ENCODE measurements at places on chromosomes 11 and 22.

DNA sequence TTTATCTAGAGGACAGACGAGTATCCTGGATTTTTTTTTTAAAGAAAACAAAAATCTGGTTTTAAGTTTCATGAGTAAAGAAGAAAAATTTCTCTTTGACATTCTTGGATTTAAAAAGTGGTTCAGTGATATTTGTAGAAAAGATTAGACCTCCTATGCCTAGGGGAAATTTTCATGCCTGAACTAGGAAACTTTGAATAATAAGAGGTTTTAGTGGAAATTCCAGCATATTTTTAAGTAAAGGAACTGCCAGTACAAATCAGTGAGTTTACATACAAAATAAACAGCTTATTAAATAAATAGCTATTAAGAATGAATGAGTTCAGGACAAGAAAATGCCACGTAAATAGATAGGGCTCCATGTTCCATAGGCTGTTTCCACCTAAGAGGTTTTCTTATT is 17.5 kb downstream of the JAM3 start:
- no peak for DNase-seq

DNA sequence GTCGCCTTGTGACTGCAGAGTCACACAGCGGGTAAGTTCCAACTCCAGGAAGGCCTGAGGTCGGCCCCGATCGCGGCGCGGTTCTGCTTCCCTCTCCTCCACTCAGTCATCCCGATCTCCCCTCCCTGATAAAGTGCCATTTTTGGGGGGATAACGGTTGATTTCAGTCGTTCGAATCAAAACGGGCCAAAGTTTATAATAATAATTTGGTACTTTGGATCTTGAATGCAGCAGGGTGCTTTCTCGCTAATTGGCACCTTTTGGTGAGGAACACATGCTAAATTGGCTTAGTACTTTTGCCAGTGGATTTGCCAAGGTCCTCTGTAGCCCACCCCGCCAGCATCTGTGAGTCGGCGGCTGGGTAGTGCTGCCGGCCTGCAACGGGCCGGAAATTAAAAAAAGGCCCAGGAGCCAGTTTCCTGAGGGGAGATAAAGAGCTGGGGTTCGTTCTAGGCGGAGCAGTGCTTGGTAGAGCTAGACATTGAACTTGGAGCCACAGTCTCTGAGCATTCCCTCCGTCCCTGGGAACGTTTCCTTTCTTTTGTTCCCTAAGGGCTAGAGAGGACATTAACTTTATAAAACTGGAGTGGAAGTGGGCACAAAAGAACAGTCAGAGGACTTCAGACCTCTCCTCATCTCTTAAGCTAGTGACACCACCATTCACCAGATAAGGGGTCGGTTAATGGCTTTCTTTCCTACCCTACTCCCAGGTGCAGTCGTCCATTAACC is 997 bp downstream of the UBE2L3 start:
- DNase-seq: no peak

- no peak for DNase-seq
Measured at GRCh38 chr11:1705126-1706052, 8.4 kb downstream of the KRTAP5-6 start.

GRCh38 chr11:28738549-28738948 is 630.4 kb downstream of the METTL15 start:
- no peak for DNase-seq

DNA sequence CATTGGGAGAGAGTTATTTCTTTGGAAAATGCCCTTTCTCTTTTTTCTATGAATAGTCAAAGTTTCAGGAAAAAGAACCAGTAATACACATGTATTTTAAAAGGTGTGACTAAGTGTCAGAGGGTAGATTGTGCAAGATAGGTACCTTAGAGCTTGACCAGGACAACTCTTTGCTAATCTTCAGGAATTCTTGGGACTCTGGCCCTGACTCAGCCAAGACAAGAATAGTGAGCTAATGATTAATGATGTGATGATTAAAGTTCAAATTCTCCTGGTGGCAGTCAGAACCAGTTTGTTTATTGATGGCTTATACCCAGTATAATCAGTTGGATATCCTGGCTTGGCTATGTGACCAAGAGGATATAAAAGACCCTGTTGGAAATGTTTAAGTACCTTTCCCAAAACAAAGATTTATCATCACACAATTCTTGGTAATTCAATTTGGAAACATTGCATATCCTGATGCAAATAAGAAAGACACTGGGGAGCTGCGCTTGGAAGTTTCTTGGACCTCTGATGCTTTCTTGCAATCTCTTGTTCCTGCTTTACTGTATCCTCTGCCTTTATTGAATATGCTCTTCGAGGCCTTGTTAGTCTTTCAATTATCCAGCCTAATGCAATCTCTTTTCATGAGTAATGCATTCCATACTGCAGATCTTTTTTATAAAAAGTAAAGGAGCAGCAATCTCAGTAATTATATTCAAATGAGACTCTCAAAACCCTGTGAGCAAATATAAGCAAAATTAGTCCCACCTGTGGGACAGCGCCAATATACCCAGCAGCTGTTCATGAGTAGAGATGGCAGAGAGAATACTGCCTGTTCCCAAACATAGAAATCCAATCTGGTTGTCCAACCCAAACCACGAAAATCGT is 48.0 kb upstream of the CEP126 start:
- no peak for DNase-seq

DNA sequence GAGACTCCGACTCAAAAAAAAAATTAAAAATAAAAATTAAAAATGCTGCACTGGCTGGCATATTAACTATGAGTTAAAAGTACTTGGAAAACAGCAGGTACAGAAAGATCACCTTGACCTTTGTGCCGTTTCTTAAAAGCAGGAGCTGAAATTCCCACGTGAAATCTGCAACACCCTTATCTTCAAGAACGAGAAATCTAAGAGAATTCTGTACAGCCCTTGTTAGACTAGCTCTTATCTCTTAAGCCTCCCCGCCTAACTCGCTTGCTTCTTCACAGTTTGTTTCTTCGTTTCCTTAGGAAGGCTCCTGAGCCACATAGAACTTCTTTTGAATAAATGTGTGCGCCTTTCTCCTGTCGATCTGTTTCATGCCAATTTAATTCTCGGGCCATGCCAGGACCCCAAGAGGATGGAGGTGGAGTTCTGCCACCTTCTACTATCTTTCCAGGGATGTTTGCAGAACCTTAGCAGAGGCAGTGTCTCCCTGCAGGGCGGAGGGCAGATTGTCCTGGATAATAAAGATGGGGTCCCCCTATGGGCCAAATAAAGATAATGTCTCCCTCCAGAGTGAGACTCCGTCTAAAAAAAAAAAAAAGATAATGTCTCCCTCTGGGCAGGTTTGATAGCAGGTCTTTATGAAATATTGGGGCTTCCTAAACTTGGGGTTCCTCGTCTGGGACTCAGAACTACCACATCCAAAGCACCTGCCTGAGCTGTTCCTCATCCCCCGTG is 27.4 kb upstream of the SYT8 start:
- no peak for DNase-seq

GRCh38 chr11:125063429-125064043 is 431 bp downstream of the SLC37A2 start:
- no peak for DNase-seq

- DNase-seq: no peak
Measured at GRCh38 chr11:6365659-6366058, 24.6 kb upstream of the SMPD1 start.

DNA sequence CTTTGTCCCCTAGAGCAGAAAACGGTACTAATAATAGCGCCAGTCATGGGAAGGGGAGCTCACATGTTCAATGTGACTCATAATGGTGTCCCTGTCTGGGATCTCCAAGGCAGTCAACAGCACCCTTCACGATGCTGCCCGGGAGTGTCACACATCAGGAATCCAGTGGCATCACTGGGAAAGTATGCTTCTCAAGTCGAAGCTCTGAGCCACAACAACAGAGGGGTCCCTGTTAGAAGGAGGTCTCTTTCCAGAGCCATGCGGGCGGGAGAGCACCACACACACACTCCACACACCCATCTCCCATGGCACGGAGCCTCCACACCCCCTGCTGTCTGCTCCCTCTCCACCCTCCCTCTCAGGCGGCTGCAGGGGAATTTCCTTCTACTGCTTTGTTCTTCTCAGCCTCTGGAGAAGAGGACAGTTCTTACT is 119.7 kb downstream of the ETS1 start:
- no peak for DNase-seq

DNA sequence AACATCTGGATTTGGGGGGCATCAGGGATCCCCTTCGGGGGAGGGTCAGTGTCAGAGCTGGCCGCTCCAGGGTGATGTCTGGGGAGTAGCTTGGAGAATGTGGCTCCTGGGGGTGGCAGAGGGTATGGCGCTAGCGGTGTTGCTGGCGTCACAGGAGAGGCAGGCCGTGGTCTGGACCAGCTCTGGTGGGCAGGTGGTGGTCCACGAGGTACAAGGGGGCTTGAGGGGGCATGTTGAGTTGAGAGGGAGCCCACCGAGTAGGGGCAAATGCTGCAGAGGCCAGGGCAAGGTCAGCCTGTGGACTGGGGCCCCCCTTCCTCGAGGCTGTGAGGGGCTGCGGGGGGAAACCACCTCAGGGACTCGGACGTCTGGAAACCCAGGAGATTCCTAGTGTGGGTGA is 8.6 kb downstream of the GRAMD4 start:
- DNase-seq: no peak

DNA sequence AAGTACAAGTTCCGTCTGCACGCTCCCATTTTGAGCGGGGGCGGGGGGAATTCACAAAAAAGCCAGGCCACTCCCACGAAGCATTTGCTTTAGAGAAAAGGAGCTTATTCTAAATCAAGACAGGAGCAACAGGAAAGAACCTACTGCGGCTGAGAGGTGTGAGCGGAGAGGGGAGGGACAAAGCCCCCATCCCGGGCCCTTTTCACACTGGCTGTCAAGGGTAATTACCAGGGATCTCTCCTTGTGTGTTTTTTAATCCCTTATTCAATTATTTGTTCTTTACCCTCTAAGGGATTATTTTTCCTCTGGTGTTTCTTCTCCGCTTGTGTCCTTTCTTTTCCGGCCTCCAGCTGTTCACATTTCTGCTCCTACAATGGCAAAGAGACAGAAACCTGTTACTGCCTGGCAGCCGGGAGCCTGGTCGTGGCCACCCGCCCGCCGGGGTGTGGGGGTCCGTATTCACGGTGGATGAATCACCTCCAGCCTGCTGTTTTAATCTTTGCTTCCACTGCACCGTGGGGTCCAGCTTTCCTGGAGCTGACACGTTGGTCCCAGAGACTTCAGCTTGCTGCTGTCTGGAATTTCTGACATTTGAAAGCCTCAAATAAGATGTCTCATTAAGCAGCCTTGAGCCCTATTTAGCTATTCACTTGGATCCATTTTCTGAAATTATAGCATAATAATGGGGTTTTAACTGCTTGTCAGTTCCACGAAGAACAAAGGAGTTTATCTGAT is 61.4 kb upstream of the FADD start:
- no peak for DNase-seq

GRCh38 chr22:41598081-41598480 is 8.4 kb upstream of the PMM1 start:
- DNase-seq: no peak

DNA sequence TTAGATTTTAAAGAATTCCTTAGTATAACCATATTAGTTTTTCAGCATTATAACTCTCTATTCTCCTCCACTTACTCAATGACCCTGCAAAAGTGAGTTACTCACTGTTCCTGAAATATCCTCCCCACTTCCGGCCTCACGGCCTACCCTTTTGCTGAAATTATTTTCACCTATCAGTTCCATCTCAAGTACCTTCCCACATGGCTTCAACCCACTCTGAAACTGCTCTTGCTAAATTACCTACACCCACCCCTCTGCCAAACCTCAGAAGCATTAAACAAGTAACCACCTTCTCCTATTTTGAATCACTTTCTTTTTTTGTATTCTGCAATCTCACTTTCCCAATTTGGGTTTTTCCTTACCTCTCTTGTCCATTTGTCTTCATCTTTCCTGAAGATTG is 37.7 kb downstream of the OR5P2 start:
- DNase-seq: no peak

DNA sequence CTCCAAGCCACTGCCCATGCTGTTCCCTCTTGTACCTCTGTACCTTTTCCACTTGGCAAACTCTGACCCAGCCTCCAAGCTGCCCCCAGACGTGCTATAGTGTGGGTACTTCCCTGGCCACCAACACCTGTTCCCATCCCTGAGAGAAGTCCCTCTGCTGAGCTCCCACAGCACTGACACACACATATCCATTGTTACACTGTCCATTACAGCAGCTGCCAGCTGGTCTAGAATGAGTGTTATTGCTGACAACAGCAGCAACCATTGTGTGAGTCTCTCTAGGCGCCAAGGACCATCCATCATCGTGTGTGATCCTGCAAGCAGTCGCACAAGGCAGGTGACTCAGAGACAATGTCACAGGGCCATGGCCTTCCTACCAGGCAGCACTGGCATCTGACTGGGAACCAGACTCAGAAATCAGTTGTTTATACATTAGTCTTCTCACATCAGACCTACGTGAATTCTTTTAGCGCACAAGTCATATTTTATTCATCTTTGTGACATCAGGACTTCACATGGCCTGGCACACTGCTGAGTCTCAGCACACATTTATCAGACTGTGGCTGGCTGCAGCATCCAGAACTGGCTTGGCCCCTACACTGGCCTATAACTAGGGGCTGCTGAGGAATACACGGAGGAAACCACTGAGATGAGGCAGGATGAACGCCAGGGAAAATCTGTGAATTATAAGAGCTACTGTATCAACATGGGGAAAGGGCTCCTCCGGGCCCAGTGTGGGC is 56.4 kb downstream of the SGSM3 start:
- DNase-seq: no peak

DNA sequence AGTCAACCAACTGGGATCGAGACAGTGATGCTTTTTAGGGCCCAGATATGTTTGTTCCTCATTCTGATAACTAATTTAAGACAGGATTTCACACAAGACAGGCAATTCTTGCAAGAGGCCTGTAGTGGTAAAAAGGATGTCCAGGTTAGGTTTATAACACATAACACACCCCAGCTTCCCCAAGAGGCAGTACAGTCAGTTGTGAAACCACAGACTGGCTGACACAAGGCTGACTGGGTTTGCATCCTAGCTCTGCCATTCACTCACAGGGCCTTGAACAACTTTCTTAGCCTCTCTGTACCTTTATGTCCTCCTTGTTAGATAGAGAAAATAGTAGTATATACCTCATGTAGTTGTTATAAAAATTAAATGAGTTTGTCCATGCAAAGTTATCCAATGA is 55.0 kb upstream of the PTH start:
- DNase-seq: no peak

All from activated T-cell treated with anti-CD3 and anti-CD28 coated beads for 48 hours (primary cell).